ENCODE measurements at places on chromosomes 4 and X. TPM values are rescaled to one million over a fixed set of nuclear protein-coding genes. Genes with fewer than 3 reads are reported as not detected.

GRCh38 chrX:108736509-108737479 is at the start of gene IRS4:
TSS of gene IRS4 (minus strand) at chrX:108736563.
- H3K4me3 ChIP-seq = peak within 1 kb of the TSS; percentile 53
- DNase-seq = no peak
- peaks cover 6% of the 10 kb centered on the region for H3K27me3 ChIP-seq
- H3K4me1 ChIP-seq = no peaks in the 10 kb centered on the region

PPEF2 gene
- total RNA-seq = not detected

CACNA1F gene
- total RNA-seq = 0.25 TPM

DNA sequence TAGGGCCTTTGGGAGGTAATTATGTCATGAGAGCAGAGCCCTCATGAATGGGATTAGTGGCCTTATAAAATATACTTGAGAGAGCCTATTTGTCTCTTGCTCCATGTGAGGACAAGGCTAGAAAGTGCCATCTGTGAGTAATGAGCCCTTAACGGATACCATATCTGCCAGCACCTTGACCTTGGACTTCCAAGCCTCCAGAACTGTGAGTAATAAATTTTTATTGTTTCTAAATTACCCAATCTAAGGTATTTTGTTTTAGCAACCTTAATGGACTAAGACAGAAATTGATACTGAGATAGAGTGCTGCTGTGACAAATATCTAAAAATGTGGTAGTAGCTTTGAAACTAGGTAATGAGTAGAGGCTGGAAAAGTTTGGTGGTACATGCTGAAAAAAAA is 285.0 kb upstream of the DIPK2B start:
- no peak overlapping the region for H3K4me3 ChIP-seq
- no peaks in the 10 kb centered on the region for H3K27me3 ChIP-seq
- H3K36me3 ChIP-seq = no peaks in the 10 kb centered on the region
- no peaks in the 10 kb centered on the region for H3K4me1 ChIP-seq
- H3K27ac ChIP-seq = no peak overlapping the region

GRCh38 chrX:46707274-46707965 is 51.5 kb downstream of the SLC9A7 start:
- no peaks in the 10 kb centered on the region for H3K36me3 ChIP-seq
- no peaks in the 10 kb centered on the region for H3K27me3 ChIP-seq
- H3K4me1 ChIP-seq = no peaks in the 10 kb centered on the region
- no peak overlapping the region for H3K27ac ChIP-seq
- H3K4me3 ChIP-seq = no peak overlapping the region
- no peak for DNase-seq

MUC7 gene
- total RNA-seq = not detected

GRCh38 chr4:88737307-88737941 is 39.8 kb upstream of the NAP1L5 start:
- H3K27ac ChIP-seq = peak overlapping the region; percentile 22
- H3K36me3 ChIP-seq = no peaks in the 10 kb centered on the region
- no peak overlapping the region for H3K4me3 ChIP-seq
- peaks cover 22% of the 10 kb centered on the region for H3K4me1 ChIP-seq
- no peaks in the 10 kb centered on the region for H3K27me3 ChIP-seq

H2BW2 gene
- total RNA-seq = not detected

TET2 gene
- total RNA-seq = 31.9 TPM

DNA sequence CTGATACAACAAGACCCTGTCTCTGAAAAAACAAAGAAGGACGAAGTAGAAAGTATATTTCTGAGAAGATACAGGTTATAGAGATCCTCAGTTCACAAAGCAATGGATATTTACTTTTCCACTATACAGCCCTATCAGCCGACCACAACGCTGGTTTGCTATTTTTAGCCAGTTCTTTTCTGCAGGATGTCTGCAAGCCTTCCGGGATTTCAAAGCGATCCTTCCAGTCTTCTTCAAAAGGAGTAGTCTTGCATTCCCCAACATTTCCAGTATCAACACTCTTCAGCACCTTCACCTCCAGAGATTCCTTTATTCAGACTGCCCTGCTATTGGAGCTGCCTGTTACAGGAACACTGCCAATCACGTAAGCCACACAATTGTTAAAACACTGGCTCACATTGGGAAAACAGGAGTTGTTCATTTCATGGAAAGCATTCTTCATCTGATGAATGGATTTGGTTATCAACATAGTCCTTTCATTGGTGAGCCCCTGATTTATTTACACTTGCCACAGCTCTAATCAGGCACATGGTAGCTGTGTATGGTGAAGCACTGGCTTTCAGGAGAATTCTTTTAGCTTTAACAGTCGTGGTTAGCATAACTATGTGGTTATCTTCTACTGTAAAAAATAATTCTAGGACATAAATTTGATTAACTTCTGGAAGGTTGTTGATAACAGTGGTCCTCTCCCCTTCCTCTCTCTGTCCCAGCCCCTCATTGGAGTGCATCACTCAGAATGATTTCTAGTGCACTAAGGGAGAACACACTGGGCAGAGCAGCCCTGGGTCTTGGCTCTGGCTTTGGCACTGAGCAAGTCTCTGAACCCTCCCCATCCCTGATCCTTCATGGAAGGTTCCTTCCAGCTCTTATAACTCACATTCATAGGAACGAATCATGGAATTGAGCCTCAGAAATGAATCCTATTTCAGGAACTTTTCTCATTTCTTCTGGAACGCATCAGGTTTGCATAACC is 109.9 kb upstream of the SORBS2 start:
- no peaks in the 10 kb centered on the region for H3K27me3 ChIP-seq
- no peak for DNase-seq
- no peak overlapping the region for H3K4me3 ChIP-seq
- no peaks in the 10 kb centered on the region for H3K36me3 ChIP-seq

- no peak overlapping the region for H3K27ac ChIP-seq
- DNase-seq = no peak
Observed at GRCh38 chr4:9735515-9735914, 45.9 kb upstream of the DRD5 start.

- H3K27me3 ChIP-seq = no peaks in the 10 kb centered on the region
- H3K4me1 ChIP-seq = no peaks in the 10 kb centered on the region
- H3K36me3 ChIP-seq = no peaks in the 10 kb centered on the region
- DNase-seq = no peak
- H3K27ac ChIP-seq = no peak overlapping the region
Observed at GRCh38 chrX:63428348-63428747, 77.2 kb upstream of the SPIN4 start.

- H3K27me3 ChIP-seq = no peaks in the 10 kb centered on the region
- no peak for DNase-seq
- H3K36me3 ChIP-seq = no peaks in the 10 kb centered on the region
- no peak overlapping the region for H3K4me3 ChIP-seq
- no peak overlapping the region for H3K27ac ChIP-seq
Observed at GRCh38 chr4:172125443-172125842, 312.2 kb downstream of the GALNTL6 start.

DNA sequence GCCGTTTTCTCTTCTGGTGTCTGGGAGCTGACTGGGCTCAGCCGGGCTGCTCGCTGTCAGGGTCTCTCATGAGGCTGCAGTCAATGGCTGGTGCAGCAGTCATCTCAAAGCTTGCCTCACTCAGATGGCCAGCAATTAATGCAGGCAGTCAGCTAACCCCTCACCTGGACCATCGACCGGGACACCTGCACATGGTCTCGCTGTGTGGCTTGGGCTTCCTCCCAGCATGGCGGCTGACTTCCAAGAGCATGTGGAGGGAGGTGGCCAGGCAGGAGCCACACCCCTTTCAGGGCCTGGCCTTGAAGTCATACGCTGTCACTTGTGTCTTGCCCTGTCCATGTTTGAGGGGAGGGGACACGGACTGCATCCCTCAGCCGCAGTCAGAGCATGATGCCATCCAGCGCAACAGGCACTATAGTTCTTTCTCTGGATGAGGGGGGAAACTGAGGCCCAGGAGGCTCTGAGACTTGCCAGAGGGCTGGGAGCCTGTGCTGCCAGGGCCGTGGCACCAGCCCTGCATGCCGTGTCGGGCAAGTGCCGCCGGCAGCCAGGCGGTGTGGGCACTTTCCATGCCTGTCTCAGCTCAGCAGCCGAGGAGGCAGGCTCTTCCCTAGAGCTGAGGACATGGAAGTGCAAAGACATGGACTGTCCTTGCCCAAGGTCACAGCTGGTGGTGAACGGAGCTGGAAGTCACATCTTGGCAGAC is 201.8 kb downstream of the AFAP1 start:
- no peak overlapping the region for H3K27ac ChIP-seq
- DNase-seq = no peak
- no peaks in the 10 kb centered on the region for H3K27me3 ChIP-seq
- H3K36me3 ChIP-seq = no peaks in the 10 kb centered on the region

GRCh38 chr4:151658959-151659600 is 101.7 kb downstream of the GATB start:
- peaks cover 34% of the 10 kb centered on the region for H3K4me1 ChIP-seq
- no peak for DNase-seq
- no peaks in the 10 kb centered on the region for H3K36me3 ChIP-seq
- H3K27me3 ChIP-seq = no peaks in the 10 kb centered on the region
- H3K4me3 ChIP-seq = no peak overlapping the region

- H3K4me3 ChIP-seq = no peak overlapping the region
- no peaks in the 10 kb centered on the region for H3K27me3 ChIP-seq
- no peak for DNase-seq
- no peaks in the 10 kb centered on the region for H3K4me1 ChIP-seq
- H3K36me3 ChIP-seq = no peaks in the 10 kb centered on the region
Observed at GRCh38 chr4:183011213-183011907, 87.7 kb upstream of the WWC2 start.

DNA sequence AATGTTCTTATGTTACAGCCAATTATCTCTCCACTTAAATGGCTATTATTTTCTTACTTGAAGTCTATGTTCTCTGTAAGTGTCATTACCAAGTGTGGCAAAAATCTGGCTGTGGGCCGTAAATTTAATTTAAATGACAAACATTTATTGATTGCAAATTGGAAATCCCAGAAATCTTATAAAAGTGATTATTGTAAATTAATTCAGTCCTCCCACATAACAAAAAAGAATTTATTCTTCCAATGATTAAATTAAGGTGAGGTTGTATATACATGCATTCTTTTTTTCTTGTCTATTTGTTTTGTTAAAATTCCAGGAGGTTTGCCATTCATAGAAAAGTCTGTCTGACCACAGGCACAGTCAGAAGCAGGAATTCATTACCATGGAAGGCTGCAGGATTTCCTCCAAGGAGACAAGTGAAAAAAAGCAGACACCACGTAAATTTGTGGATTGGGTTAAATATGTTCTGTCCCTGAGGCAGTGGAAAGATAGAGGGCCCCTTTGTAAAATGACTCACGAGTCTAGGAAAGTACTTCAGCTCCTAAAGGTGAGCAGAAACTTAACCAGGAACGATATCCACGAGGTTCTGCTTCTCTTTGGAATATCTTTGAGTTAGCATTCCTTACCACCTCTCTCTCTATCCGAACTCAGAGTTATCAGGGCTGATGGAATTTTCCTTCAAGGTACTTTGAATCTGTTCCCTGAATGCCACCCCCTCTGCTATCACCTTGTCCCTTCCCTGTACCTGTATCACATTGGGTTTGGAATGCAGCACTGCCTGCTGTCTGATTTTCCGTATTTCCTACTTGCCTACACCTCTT is 10.7 kb downstream of the PPARGC1A start:
- H3K27ac ChIP-seq = no peak overlapping the region
- H3K4me1 ChIP-seq = peaks cover 4% of the 10 kb centered on the region
- DNase-seq = no peak
- no peaks in the 10 kb centered on the region for H3K36me3 ChIP-seq
- H3K4me3 ChIP-seq = no peak overlapping the region
- no peaks in the 10 kb centered on the region for H3K27me3 ChIP-seq

DNA sequence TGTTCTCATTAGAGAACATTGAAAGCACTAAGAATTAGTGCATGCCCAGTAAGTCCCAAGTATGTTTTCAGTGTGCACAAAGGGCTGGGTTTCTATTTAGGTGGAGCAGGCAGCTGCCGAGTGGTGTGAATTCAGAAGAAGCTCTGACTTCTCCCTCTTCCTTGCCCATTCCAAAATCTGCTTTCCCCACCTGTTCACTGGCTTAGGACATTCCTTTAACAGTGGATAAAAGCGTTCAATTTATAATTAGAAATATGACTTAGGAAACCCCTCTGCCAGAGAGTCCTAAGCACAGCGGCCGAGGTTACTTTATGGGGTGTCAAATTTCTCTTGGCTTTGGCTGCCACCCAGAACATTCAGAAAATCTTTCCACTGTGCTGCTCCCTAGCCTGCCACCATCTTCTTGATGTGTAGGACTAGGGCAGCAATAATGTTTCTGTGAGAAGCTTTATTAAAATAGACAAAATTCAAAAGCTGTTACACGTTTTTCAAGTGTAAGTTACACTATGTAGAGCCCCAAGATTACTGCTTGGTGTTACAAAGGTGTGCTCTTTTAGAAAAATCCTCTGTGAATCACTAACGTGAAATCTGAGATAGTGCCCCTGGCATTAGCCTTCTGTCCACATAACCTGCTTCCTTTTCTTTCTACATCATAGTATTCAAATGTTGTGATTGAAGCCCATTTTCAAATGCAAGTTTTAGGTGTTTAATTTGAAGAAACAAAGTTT is 191.6 kb upstream of the ANKRD50 start:
- H3K27ac ChIP-seq = no peak overlapping the region
- DNase-seq = no peak
- peaks cover 20% of the 10 kb centered on the region for H3K4me1 ChIP-seq
- no peaks in the 10 kb centered on the region for H3K36me3 ChIP-seq
- no peak overlapping the region for H3K4me3 ChIP-seq

SPATA18 gene
- total RNA-seq = 15.2 TPM

- no peak overlapping the region for H3K4me3 ChIP-seq
- H3K4me1 ChIP-seq = no peaks in the 10 kb centered on the region
Observed at GRCh38 chr4:37549041-37549440, 137.1 kb downstream of the RELL1 start.

DNA sequence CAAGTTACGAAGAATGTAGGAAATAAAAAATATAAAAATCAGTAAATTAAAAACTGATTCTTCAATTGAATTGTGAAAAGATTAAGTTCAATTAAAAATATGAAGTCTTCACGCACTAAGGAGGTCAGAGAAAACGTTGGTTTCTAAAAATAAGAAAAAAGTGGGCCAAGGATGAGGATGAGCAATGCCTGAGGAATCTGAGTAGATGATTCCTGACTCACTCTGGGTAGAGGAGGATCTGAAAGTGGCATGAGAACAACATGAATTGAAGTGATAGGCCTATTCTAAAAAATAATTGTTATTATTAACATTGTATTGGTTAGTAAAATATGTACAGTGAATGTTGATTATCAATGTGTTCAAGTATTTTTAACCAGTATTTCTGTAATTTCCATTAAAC is 444.2 kb downstream of the GRIA2 start:
- no peak for DNase-seq
- no peaks in the 10 kb centered on the region for H3K4me1 ChIP-seq

GLUD2 gene
- 0.98 TPM for total RNA-seq

FOXR2 gene
- total RNA-seq = not detected

ADAM29 gene
- not detected for total RNA-seq

DNA sequence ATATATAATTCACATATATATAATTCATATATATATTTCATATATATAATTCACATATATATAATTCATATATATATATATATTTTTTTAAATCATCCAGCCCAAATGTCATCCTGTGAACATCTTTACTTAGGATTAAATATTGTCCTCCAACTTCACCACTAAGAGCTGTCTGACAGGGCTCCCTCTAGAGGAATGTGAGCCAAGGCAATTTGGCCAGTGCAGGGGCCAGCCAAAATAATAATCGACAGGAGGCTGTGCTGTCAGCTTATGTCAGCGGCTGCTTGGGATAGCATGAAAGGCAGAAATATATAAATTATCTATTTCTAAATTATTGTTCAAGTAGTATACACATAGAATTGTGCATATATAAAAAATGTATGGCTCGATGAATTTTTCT is 29.5 kb downstream of the EGFL6 start:
- no peaks in the 10 kb centered on the region for H3K36me3 ChIP-seq
- no peak overlapping the region for H3K4me3 ChIP-seq
- H3K27ac ChIP-seq = no peak overlapping the region
- DNase-seq = no peak
- H3K4me1 ChIP-seq = no peaks in the 10 kb centered on the region
- H3K27me3 ChIP-seq = no peaks in the 10 kb centered on the region

- no peak for DNase-seq
- no peak overlapping the region for H3K4me3 ChIP-seq
- H3K27me3 ChIP-seq = no peaks in the 10 kb centered on the region
Observed at GRCh38 chrX:155061760-155062159, 9.2 kb downstream of the CMC4 start.
